ENCODE measurements at places on chromosomes 13 and 19.

GRCh38 chr19:53037101-53038097 lies 7.1 kb upstream of the ERVV-2 start:
- no peak for DNase-seq

- DNase-seq, result no peak
These were observed 2.4 kb upstream of the PKN1 start for GRCh38 chr19:14430712-14431111.

DNA sequence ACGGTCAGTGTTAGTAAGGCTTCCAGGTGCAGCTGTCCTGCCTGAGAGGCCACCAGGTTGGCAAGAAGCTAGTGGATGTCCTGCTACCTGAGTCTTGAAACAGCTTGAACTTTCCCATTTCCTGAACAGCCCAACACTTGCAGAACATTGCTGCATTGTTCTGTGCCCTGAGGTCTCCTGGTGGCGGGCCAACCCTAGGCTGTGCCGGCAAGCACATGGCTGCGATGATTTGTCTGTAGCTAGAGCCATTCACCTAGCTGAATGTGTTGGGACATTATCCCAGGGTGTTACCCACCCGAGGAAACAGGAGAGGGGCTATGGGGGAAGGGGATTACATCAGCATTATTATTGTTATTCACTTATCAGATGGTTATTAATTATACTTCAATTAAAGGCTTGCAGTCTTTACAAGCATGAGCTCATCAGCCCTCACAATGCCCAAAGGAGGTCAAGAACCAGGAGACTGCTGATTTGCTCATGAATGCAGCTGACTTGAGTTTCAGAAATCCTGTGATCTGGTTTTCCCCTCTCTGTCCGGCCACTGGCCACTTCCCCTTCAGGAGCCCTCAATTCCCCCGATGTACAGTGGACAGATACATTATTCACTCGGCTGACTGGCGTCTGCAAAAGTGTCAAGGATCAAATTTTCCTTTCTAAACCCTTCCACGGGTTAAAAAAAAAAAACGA lies 187.6 kb upstream of the TSC22D1 start:
- DNase-seq, result no peak

GRCh38 chr13:83295686-83296085 lies 586.6 kb downstream of the SLITRK1 start:
- no peak for DNase-seq

DNA sequence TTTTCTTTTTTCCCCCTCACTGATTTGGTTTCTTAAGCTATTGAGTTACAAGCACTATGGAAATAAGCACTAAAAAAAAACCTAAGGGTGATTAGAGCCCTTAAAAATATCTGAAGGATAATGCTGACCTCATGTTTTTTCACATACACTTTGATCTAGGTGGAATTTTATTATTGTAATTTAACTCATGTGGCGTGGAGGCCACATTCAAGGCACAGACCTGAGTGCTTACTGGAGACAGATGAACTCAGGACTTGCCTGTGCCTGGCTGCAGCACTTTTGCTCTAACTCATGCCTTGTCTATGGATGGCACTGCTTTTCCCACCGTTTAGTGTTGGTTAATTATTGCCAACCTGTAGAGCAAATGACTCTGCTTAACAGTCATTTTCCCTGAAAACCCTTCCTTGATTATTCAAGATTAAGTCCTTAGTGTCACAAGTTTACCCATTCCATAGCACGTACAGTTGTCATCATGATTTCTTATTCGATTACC lies 541.4 kb downstream of the GPC6 start:
- no peak for DNase-seq

GRCh38 chr19:49056101-49056901 lies 1.2 kb downstream of the CGB7 start:
- peak; percentile 56 for DNase-seq

DNA sequence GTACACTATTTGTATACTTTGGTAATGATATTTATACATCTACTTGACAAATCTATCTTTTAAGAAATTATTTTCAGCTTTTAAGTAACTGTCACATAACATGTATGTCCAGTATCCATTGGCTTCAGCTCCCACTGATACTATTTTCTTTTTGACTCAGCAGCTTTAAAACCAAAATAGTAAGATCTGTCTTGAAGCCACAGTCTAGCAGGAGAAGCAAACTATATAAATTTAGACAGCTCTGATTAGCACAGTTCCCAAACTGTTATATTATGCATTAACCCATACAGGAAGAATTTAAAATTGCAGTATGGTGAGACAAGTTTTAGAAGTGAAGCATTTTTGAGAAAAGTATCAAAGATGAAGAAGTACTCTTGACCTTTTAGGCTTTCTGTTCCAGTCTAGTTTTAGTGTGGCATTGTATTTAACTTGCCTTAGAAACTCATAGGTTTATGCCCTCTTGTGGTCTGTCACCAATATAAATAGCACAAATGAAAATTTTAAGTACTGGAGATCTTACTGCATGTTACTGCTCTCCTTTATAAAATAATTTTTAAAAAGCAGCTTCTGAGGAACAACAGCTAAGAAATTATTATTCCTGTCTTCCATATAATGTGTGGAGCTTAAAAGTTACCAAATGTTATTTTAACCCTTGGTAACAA lies 24.7 kb downstream of the URI1 start:
- DNase-seq, result no peak

- DNase-seq, result peak; percentile 84
These were observed 3.7 kb downstream of the ANGPTL8 start for GRCh38 chr19:11242864-11243797.

DNA sequence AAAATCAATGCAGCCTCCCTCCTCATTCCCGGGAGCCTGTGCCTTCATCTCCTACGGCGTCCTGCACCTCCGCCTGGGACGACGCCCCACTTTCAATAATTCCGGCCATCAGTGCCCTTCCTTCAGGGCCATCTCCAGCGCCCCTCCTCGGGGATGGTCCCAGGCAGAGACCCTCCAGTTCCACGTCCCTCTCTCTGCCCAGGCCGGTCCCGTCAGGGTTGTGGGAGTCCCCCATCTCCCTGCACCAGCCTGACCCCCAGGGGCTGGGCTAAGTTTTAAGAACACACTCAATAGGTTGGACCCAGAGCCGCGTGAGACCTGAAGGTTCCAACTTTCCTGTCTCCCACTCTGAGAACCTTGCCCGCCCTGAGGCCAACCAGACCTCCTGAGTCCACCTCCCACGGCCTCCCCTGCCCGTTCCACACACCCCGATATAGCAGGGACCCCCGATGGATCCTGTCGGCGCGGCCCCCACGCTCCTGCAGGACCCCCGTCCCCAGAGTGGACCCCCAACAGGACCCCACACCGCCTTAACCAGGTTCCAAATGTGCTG lies 646 bp downstream of the TMEM161A start:
- DNase-seq, result no peak

GRCh38 chr19:37537391-37537947 lies 30.7 kb downstream of the ZNF793 start:
- DNase-seq, result no peak

Data from activated naive CD4-positive, alpha-beta T cell treated with anti-CD3 and anti-CD28 coated beads, Interleukin-2, amount 50 U/mL, for 16 hours (primary cell).